Non-pigmented ciliary epithelial cell (primary cell): ENCODE measurements at places on chromosomes 16 and 17.

DNA sequence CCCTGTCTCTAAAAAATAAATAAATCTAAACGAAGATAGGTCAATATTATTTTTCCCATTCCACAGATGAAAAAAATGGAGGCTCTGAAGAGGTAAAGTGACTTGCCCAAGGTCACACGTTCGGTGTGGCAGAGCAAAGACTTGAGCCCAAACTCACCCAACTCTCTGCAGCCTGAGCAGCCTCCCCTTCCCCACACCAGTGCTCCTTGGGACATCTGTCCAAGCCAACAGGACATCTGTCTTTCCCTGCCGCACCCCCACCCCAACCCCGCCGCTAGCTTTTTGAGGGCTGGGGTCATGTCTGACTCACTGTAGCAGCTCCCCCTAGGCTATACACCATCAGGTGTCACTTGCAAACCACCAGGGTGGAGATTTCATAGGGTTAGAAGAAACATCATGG, 5.2 kb upstream of the BEAN1 start:
- DNase-seq, result no peak

DNA sequence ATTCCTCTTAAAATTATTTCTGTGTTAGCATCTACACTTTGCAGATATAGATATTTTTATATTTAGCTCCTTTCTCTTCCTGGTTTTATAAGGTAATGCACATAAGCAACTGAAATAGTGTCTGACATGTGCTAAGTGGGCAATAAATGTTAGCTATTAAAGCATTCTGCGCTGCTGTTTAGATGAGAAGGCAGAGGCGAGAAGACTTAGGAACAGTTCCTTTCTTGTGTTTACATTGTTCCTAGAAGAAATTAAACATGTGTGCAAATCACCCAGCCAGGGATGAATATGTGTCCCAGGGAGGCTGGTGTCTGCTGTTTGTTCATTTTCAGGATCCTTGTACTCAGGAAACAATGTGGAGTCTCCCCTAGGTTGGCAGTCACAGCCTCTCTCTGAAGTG, 292.3 kb downstream of the PMP22 start:
- no peak for DNase-seq

GRCh38 chr17:41327411-41328120, 12.1 kb upstream of the KRTAP17-1 start:
- DNase-seq, result no peak

- DNase-seq, result no peak
These were observed 1.5 kb downstream of the SPOP start for GRCh38 chr17:49676276-49676868.

- DNase-seq, result no peak
These were observed 11.5 kb downstream of the MAPT start for GRCh38 chr17:45905814-45906213.

- no peak for DNase-seq
These were observed 239.9 kb downstream of the PRKCA start for GRCh38 chr17:66542129-66542966.

DNA sequence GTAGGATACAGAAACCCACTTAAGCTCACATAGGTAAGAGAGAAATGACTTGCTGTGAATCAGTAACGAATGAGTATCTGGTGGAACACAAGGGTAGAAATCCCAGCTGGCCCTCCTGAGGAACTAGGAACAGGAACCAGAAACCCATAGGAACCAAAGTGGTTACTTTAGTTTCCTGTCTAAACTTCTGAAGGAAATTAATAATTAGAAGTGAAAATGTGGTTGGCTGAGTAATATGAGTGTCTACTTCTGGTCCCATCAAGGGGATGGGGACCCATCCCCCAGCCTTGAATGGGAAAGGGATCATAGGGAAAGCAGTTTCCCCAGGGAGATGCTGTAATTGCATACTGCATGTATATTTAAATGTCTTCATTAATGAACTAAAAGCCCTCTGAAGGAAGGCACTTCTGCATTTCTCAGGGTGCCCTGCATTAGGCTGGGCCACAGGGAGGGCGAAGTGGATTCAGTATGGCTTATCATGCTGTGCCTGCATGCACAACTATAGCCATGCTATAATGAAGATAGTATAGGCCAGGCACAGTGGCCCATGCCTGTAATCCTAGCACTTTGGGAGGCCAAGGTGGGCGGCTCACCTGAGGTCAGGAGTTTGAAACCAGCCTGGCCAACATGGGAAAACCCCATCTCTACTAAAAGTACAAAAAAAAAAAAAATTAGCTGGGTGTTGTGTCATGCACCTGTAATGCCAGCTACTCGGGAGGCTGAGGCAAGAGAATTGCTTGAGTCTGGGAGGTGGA, 45.6 kb downstream of the CYB5B start:
- no peak for DNase-seq

GRCh38 chr17:38867179-38867967, 2.5 kb upstream of the LASP1 start:
- no peak for DNase-seq

DNA sequence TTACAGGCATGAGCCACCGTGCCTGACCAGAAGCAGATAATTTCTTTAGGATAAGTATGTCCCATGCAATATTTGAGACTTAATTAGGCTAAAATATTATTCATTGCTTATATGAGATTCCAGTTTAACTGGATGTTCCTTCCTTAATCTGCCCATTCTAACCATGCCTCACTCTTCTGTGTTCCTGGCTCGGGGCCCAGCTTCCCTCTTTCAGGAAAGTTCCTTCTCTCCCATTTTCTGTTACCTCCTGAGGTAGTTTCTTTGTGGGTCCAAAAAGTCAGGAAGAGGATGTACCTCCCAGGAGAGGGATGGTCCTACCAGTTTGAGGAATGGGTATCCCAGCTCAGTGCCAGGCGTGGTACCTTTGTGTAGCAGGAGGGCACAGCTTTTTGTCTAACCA, 23.3 kb downstream of the UNK start:
- DNase-seq, result no peak

- DNase-seq, result no peak
These were observed 59.1 kb upstream of the IRX6 start for GRCh38 chr16:55264949-55265348.

DNA sequence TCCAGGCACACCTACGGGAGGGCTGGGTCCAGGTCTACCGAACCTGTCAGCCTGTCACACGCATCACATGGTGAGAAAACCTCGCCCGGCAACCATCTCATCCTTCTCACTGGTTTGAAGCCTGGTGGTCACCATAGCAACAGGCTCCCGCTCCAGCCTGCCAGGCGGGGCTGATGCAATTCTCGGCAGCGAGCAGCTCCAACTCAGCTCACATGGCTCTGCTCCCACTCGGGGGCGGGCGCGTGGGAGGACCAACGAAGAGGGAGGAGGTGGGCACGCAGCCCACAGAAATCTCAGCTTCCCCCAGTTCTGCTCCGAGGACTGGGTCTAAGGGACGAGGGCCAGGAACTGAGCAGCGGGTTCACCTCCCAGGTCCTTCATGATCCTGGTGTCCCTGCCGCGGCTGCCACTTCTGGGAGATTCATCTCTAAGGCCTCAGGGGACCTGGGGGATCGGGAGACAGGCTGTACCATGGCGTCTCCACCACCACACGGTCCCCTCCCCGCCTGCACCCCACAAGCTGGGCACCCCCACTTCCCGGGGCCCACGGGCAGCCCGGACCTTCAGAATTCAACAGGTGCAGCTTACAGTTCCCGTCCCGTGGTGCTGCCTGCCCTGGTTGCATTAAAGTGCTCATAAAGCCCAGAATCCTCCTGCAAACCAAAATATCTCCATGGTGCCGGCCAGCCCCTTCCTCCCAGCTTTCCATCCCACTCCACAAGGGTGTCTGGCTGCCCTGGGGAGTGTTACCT, 25.8 kb downstream of the ABR start:
- DNase-seq, result no peak

DNA sequence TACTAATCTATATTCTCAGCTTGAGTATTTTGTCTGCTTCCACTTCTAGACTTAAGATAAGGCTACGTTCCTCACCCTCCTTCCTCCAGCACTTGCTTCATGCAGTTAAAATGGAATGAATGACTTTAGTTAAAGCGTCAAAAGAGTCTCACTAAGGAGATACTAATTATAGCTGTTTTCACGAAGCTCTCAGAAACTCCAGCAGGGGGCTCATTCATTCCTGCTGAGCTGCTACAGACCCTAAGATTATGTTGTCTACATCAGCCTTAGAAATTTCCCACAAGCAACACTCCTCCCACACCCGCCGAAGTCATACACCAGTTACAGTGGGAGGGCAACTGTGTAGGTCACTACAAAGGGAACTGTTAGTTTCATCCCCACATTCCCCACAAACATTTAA, 57.0 kb upstream of the KIFC3 start:
- no peak for DNase-seq

GRCh38 chr16:81752225-81752875, 26.7 kb upstream of the PLCG2 start:
- DNase-seq, result no peak

GRCh38 chr17:79202480-79202879, 127.9 kb downstream of the ENGASE start:
- no peak for DNase-seq

GRCh38 chr17:55845385-55845784, 94.5 kb downstream of the PCTP start:
- DNase-seq, result no peak

DNA sequence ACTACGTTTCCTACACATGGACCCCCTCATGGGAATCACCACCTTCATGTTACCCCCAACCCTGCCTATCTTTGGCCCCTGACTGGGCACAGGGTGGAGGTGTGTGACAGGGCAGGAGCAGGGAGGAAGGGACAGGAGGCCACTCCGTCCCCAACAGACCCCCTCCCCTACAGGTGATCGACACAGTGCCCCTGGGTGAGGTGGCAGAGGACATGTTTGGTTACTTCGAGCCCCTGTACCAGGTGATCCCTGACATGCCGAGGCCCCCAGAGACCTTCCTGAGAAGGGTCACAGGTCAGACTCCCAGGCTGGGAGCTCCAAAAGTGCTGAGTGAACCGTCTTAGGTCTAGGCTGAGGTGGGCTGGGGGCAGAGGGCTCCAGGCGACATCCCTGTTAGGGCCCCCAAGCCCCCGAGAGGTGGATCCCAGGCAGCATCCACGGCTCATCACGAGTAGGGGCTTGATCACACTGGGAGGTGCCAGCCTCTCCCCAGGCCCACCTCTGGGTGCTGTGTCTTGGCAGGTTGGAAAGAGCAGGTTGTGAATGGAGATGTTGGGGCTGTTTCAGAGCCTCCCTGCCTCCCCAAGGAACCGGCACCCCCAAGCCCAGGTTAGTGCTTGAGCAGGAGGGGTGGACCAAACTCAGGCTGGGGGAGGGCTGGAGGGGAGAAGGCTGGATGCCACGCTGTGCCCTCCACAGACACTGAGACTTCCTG, 1.5 kb downstream of the ACBD4 start:
- DNase-seq, result no peak

DNA sequence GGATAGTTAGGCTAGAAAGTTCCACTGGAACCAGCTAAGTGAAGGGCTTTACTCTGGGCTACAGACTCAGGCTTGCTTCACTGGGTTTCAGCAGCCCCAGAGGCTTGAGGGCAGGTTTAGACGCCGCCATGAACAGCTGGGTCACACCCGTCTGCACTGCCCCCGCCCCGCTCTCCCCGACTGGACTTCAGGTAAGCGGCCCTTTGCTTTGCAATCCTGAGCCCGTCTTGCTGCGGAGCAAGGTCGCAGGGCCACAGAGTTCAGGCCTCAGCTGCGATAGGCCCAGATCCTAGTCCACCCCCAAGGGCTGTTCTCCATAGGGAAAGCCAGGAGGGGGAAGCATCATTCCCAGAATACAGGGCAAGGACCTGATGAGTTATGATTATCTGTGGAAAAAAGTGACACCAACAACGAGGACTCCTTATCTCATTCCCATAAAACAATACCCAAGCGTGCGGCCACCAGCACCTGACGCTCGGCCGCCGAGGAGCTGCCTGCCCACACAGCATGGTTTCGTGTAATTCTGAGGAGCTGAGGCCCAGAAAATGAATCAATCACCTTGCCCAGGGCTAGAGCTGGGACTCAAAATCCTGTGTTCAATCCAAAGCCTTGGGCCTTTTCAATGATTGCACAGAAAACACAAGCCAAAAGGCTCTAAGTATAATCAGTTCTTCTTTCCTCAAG, 20.4 kb downstream of the MEAK7 start:
- DNase-seq, result no peak

GRCh38 chr16:80063713-80064069, 463.2 kb upstream of the MAF start:
- DNase-seq, result no peak

GRCh38 chr17:11554542-11554941, 43.7 kb upstream of the DNAH9 start:
- DNase-seq, result no peak

DNA sequence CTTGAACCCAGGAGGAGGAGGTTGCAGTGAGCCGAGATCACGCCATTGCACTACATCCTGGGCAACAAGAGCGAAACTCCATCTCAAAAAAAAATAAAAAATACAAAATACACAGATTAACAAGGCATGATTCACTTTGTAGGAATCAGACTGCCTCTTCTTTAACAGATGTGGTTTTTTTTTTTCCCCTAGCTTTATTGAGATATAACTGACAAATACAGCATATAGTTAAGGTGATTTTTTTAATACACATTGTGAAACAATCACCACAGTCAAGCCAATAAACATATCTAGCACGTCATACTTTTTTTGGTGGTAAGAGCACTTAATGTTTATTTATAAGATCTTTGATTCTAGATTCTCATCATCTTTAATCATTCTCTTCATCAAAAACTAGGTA, 87.8 kb downstream of the SPAG9 start:
- DNase-seq, result peak; percentile 28

- no peak for DNase-seq
These were observed 215.9 kb downstream of the RPTOR start for GRCh38 chr17:80760511-80760911.

DNA sequence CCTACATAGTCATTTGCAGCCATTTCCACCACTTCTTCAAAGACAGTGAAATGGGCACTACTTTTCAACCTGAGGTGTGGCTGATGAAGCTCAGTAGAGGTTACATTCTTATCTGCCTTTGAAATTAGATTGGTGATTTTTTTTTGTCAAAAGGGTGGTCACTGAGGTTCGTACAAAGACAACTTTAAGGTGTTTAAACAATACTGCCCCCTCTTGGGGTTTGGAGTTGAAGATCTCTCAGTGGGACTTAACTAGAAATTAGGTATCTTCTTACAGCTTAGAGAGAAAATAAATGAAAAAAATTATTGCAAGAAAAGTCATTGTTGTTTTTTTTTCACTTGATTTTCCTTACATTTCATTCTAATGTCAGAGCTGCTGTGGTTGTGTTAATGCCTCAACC, 713.2 kb downstream of the CDH11 start:
- no peak for DNase-seq

- DNase-seq, result no peak
These were observed 97.7 kb downstream of the ZNF18 start for GRCh38 chr17:11899537-11899942.

DNA sequence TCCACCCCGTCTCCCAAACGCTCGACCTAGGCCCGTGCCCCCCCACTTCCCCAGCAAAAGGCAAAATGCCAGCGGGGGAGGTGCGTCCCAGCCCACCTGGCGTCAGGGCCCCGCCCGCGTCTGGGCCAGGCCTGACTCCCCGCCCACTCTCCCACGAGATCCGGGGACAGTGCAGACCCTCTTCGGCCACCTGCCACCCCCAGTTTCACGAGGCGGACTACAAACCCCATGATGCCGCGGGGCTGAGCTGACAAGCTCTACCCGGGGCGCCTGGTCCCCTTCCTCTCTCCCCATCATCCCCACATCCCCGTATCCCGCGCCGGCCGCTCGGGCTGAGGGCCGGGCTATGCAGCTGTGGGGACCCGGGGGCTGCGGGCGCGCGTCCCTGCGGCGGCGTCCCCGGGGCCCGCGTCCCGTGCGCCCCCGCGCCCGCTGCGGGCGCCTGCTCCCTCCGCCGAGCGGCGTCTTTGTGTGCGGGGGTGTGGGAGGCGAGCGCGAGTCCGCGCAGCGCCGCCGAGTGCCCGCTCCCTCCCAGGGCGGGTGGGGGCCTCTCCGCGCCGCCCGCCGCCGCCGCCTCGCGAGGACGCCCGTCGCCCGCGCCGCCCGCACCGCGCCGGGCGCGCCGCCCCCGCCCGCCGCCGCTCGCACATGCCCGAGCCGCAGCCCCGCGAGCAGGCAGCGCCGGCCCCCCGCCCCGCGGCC, at the start of gene ANKRD13B:
Gene ANKRD13B (plus strand): TSS at position 283 of the 702 bp plus-strand sequence. CDS start 490 bp downstream, outside the sequence.
- DNase-seq, result no peak
